AG04450 (cell line): ENCODE measurements at places on chromosomes 2 and 18.

DNA sequence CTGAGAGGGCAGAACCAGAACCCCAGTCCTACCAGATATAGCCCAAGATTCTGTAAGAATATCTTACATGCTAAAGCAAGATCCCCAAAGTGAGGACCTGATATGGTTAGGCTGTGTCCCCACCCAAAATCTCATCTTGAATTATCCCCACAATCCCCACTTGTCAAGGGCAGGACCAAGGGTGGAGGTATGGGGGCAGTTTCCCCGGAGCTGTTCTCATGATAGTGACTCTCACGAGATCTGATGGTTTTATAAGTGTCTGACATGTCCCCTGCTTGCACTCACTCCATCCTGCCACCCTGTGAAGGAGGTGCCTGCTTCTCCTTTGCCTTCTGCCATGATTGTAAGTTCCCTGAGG is 19.9 kb downstream of the TTC32 start:
- no peak for DNase-seq

GRCh38 chr18:55893948-55894347 is 306.0 kb upstream of the TCF4 start:
- DNase-seq: no peak

GRCh38 chr2:216564611-216565010 is 66.0 kb downstream of the RPL37A start:
- no peak for DNase-seq

DNA sequence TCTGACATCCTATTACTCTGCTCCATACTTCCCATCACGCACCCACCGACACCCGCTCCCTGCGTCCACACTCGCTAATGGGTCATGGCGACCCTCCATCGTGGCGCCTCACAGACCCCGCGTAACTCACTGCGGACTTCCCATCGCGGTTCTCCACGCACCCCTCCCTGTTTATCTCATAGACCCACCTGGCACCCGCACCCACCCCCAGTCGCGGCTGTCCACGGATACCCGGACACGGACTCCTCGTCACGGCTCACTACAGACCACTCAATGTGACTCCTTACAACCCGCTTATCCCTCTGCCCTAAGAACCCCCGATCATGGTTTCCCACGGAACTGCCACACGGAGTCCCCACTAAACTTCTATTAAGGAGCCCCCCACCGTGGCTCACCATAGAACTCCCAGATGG is 458 bp downstream of the CXXC1 start:
- DNase-seq: no peak

DNA sequence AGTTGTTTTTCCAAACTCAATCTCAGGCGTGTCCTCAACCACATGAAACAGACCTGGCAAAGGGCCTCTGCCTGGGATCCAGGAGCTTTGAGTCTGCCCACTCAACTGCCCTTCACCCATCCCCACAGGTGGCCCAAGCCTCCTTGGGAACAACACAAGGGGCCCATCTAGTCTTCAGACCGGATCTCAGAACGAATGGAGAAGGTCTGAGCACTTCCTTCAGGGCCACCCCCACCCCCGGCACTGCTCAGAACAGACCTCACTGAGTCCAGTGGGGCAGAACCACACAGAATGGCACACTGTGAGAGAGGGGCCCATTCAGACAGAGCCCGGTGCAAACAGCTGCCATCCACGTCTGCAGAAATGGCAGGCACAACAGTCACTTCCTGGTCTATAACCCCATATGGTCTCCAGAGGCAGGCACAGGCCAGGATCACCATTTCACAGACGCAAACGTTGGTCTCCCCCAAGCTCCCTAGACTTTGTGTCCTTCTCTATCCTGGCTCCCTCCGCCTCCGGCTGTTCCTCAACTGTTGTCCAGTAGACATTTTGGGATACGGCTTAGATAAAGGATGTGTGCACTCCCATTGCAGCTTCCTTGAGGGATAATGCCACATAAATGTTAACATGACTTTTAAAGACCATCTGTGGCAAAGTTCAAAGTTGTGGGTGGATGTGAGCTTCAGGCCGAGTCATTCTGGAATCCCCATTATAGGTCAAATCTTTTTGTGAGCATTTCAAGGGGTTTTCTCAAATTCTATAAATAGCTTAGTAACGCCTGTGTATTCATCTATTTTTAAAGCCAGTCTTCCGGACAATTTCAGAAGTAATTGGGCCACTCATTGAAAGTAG is 149.7 kb downstream of the SMAD7 start:
- DNase-seq: no peak

DNA sequence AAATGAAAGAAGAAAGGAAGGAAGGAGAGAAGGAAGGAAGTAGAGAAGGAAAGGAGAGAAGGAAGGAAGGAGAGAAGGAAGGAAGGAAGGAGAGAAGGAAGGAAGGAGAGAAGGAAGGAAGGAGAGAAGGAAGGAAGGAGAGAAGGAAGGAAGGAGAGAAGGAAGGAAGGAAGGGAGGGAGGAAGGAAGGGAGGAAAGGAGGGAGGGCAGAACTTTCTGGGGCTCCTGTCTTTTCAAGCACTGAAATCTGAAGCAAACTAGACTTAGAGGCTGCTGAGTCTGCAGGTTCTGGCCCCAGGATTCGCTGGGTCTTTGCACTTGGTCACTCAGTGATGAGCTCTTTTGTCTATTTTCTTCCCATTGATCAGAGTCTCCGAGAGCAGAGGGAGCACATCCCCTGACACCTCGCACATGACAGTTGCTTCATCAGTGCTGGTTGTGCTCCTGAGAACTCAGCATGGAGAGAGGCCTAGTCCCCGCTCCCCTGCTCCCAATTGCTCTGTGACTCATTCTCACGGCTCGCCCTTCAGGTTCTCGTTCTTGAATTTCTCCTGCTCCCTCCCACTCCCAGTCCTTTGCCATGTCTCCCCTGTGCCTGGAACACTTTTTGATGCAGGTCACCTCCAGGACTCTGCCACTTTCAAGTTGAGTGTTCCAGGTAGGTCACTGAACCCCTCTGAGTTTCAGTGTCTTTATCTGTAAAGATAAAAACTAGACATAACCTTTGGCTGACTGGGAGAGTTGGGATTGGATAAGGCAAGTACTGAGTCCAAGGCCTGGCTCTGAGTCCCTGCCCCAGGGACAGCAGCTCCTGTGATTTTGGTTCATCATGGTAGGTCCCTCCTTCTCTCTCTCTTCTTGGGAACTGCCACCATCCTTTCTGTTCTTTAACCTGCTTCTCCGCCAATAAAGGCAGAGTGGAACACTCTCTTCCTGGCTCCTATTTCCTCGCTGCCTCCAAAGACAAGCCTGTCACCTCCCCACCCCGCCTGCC is 55.2 kb downstream of the TNP1 start:
- no peak for DNase-seq

DNA sequence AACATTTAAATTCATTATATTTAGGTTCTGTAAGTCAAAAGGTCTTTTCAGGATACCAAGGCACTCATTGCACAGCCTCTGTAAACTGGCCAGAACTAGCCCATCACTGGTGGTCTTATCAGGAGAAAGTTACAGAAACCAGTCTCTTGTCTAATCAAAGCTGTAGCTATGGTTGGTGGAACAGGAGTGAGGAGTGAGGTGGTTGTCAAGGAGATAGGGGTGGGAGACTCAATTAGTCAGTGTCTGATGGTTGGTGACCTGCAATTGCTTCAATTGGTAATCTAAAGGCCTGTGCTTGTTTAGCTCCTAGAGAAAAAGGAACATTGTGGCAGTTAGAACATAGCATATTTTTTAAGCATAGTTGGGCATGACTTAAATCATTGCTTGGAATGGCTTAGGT is 458.6 kb upstream of the CDH2 start:
- DNase-seq: no peak

DNA sequence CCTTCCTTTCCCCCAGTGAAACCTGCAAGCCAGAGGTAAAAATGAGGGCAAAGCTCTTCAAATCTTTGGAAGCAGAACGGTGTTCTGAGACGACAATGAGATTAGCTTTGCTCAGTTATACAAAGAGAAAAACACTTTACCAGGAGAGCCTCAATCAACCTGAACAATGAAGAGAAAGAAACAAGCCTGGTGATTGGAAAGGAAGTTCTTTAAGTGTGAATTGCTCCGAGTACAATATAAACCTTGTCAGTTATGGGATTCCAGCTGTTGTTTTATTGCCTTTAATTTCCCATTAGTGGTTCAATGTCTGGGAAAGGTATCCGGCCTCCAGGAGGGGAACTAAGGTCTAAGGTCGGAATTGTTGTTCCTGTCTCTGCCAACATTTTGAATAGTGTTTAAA is 901.6 kb downstream of the EPHA4 start:
- no peak for DNase-seq

DNA sequence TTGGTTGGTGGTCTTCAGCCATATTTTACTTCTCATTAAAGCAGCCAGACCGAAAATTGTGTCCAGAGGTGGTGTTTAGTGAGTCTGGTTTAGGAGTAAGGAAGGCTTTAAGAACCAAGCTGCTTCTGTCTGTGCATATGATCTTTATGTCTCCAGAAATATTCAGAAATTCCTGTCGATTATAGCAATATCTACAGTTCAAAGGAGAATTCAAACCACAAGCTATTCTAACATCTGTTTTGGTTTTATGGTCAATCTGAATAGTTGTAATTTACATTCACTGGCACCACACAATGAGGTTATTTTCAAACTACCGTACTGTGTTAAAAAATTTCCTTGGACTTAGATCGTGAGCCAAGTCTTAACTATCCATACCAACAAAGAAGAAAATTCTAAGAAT is 11.3 kb downstream of the UPP2 start:
- DNase-seq: no peak

- DNase-seq: no peak
Measured at GRCh38 chr2:61469424-61470121, 1.3 kb downstream of the USP34 start.

DNA sequence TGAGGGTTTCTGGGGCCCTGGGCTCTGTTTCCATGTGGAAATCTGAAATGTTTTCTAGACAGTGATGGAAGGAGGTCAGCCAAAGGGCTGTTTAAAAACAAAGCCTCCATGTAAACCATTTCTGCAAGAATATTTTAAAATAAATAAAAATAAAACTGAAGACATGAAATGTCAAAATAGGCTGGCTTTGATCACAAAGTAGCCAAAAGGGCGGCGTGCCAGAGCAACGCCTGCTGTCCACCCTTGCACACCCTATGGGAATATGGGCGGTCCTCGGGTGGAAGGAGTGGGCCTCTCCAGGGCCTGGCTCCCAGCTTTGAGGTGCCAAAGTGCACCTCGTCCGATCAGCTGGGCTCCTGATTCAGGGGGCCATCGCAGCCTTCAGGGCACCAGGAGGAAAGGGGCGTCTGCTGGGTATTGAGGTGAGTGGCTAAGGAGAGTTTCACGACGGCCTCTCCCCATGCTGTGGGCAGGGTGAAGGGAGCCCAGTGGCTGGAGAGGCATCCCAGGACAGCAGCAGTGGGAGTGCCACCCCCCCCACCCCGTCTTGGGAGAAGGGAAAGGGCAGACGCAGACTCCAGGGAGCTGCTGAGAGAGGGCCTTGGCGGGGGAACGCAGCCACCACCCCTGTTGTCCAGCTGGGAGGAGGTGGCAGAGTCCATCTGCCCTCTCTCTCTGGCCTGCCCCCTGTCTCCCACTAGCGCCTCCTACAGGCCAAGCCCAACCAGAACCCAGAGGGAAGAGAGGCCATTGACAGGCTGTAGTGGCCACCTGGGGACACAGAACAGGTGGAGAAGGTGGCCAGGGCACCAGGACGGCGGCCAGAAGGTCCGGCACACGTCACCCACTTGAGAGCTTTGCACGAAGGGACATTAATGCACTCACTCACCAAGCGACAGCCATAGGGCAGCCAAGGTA is 5.7 kb upstream of the ERFE start:
- DNase-seq: no peak

GRCh38 chr2:235343869-235344268 is 150.0 kb upstream of the AGAP1 start:
- DNase-seq: no peak

- no peak for DNase-seq
Measured at GRCh38 chr2:200373231-200373630, 66.7 kb downstream of the SPATS2L start.

DNA sequence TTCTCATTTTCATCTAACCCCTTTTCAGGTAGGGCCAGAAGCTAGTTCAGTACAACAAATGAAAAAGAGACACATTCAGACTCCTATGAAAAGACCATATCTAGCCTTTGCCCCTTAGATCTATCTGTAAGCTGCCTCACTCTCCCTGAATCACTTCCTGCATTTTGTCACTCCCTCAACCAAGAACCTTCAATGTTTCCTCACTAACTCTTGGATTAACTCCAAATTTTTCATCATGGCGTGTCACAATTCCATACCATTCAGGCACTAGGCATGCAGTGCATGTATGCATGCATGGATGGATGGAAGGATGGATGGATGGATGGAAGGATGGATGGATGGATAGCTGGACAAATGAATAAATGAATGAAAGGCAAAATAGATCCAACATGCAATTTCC is 356.9 kb downstream of the TNS1 start:
- no peak for DNase-seq

DNA sequence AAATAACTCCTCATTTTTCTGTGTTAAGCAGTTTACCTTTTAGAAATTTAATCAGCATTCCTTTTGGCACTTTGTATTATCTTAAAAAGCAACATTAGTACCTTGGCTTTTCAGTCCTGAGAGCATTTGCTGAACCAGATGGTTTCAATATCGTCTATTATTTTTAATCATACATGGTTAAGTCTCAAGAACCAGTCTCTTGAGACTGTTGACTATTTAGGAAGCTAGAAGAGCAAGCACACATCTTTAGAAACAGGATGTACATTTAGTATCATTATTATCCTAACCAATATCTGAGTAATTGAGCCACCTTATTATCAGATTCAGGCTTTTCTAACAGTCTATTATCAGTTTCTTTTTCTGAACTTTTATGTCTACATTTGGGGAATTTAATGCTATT is 28.2 kb upstream of the ZEB2 start:
- DNase-seq: no peak

- no peak for DNase-seq
Measured at GRCh38 chr2:10810202-10811161, 2.1 kb downstream of the PDIA6 start.

GRCh38 chr2:204024503-204024902 is 87.9 kb downstream of the ICOS start:
- no peak for DNase-seq

GRCh38 chr2:168278424-168278888 is 31.1 kb upstream of the STK39 start:
- no peak for DNase-seq

DNA sequence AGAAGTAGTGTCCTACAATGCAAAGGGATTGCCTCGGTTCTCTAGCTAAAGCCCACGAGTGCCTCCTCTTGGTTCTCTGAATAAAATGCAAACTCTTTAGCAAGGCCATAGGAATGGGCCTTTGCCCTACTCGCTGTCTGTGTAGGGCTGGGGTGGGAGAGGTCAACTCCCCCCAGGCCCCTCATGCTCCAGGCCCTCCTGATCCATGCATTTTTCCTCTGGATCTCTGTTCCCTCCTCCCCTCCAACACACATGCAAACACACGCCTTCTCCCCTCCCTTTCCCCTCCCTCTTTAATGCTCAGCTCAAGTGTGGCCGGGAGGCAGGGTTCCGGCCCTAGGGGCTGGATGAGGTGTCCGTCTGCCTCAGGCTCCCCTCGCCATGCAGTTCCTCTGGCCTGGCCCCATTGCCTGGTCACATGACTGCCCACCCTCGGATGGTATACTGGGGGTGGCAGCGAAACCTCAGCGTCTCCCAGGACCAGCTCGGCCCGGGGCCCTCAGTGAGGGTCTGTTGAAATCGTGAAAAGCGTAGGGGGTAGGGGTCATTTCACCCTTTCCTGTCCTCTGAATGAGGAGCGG is 14.9 kb upstream of the KLF11 start:
- DNase-seq: no peak
